ENCODE measurements at places on chromosomes 1 and 21. TPM values are rescaled to one million over a fixed set of nuclear protein-coding genes. Genes with fewer than 3 reads are reported as not detected.

DNA sequence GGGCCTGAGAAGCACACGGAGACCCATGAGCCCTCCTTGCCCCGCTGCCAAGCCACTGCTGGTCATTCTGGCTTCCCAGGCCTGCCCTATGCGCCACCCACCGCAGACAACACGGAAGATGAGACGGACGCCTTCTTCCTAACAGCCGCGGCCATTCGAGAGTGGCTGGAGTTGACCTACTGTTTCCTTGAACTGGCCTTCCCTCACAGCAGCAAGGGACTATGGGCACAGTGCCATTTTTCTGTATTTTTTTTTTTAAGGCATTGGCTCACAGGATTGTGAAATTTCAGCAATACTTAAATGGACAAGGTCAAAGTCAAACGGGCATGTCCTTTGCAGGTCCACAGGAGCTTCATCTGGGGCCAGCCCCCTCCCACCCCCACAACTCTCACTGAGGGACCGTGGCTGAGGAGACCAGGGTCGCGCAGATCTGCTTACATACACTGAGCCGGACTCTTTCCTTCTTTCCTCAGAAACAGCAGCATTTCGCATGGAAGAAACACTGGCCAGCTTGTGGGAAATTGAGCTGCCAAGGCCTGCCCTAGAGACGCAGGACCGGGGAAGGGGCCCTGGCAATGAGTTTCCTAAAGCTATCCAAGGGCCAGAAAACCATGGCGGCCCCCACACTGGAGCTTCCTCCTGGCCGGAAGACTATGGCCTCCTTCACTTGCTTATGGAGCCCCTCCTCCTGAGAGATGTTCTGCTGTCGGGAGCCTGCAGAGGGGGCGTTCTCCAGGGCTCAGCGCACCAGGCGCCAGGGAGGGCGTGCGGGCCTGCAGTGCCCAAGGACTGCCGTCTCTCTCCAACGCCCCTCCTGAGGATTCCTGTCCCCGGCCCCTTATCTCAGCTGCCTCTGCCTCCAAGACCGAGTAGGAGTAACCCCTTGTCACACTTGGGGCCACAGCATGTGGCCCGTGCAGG is 98.9 kb downstream of the PGBD5 start:
- DNase-seq: no peak

DNA sequence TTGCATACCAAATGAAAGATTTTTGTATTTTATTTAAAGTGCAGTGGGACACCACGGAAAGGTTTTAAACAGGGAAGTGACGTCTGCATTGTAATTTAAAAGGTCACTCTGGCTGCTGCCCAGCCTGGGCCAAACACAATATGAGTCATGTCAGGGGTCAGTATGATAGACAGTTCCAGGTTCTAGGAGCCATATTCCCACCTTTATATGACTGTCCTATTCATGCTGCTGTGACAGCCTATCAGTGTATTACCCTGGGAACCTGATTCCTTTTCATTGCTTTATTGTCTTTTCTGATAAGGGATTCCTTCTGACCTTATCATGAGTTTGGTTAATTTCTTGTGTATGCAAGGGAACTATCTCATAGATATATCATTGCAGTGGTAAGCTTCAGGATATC is 5.3 kb downstream of the VANGL1 start:
- DNase-seq: no peak

DNA sequence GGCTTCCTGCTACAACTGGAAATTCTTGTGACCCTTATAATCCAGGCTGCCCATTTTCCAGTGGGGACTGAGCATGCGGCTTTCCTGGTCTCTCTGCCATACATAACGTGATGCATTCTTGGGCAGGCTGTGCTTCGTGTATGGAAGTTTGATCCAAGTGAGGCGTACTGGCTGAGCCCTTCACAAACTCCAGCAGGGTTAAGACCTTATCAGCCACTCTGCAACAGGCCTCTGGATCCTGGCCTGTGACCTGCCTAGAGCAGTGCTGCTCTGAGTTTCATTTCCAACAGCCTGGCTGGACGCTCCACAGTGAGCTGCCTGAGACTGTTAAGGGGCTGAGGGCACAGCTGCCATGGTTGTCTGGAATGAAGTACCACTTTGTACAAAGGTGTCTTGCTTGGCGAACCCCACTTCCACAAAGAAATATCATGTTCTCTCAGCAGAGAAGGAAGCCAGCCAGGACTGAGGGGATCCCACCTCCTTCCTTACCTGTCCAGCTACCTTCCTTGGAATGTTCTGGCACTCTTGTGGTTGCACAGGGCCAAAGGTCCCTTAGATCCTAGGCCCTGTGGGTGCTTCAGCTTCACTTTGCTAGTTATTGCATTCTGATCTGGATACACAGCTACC is 28.5 kb upstream of the XPR1 start:
- no peak for DNase-seq

DNA sequence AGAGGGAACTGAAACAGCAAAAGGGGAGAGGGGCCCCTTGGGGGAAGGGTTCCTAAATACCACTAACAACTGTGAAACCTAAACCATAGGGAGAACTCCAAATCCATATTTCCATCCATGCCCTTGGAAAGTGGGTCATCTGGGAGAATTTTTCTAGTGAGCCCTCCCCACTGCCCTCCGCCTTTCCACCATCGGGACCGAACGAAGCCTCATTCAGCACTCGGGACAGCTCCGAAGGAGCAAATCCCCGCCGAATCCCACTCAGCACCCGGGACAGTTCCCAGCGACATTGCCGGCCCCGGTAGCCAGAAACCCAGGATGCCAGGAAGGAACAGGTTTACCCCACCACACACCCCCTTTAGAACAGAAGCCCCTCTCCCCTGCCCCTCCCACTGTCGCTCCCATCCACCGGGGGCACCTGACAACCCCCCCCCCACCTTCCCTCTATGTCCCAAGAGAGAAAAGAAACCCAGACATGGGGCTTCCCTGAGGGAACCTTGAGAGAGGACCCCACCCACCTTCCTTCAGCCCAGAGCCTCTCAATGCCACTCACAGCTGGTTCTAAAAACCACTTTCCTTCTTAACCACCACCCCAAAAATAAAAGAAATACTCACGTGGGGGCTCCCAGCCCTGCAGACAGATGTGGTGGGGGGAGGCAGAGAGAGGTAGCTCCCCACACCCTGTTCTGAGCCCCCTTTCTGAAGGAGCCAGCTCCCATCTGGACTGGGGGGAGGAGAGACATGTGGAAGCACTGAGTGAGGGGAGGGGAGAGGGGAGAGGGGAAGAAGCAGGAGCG is 4.5 kb downstream of the DLGAP3 start:
- no peak for DNase-seq

- DNase-seq: peak; percentile 5
Measured at GRCh38 chr1:21936366-21937031, 611 bp downstream of the HSPG2 start.

The UBL4B gene
- polyA plus RNA-seq: not detected
